CD4-positive, CD25-positive, alpha-beta regulatory T cell (primary cell): ENCODE measurements at places on chromosomes 1 and 21.

- DNase-seq, result no peak
These were observed 2.5 kb downstream of the OLFML2B start for GRCh38 chr1:162021124-162021523.

- DNase-seq, result no peak
These were observed 116.8 kb downstream of the NME7 start for GRCh38 chr1:169250795-169251194.

GRCh38 chr1:15939181-15940109, 36.5 kb downstream of the ZBTB17 start:
- DNase-seq, result no peak

- no peak for DNase-seq
These were observed 36.3 kb upstream of the RBM15 start for GRCh38 chr1:110302836-110303235.

DNA sequence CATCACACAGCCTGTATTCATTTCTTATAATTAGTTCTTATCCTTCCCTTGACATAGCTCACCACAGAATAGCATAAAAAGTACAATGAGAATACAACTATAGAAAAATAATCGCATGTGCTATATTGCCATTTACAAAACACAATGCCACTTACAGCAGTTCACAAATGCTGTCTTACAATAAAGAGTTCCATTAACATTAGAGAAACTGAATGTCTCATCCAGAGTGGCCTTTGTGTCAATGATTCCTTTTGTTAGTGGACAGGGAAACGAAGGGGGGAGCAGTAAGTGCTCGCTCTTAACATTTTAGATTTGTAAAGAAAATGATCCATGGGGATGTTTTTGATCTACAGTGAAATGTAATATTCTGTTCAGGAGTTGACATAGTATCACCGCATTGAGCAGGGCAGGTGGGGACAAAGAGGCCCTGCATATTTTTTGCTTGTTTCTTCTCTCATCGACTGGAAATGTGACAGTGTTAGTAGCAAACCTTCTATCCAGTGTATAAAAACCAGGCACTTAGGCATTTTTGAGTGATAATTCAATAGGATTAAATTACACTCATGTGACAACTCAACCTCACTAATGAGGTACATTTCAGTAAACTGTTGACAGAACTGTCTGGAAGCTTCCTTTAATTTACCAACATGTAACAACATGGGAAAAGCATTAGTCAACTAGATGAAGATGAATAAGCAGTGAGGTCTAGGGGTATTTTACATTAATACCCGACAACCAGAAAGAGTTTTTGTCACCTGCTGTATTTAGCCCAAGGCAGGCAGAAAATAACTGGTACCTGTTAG, 35.6 kb upstream of the RRP15 start:
- DNase-seq, result no peak
